ENCODE measurements at places on chromosomes 12 and 14. TPM values are rescaled to one million over a fixed set of nuclear protein-coding genes. Genes with fewer than 3 reads are reported as not detected.

Gene KLHL28
- polyA plus RNA-seq = 10.5 TPM

Gene ADAMTS20
- not detected for polyA plus RNA-seq

Gene MEG3
- 736 TPM for polyA plus RNA-seq

Gene TNFRSF1A
- 91.8 TPM for polyA plus RNA-seq

Gene FGD4
- polyA plus RNA-seq = 12.2 TPM

Gene HCAR2
- 0.08 TPM for polyA plus RNA-seq

Gene PLEKHD1
- polyA plus RNA-seq = 0.04 TPM

Gene SLCO1B1
- not detected for polyA plus RNA-seq

Gene RAD9B
- 0.20 TPM for polyA plus RNA-seq

Gene TCL1A
- not detected for polyA plus RNA-seq

Gene KDM5A
- polyA plus RNA-seq = 22.8 TPM

Gene SOX5
- polyA plus RNA-seq = 0.47 TPM

Gene EIF2S1
- 15.7 TPM for polyA plus RNA-seq

Gene FBRSL1
- 41.9 TPM for polyA plus RNA-seq

Gene CLEC2A
- not detected for polyA plus RNA-seq

Gene RPS26
- 1,249 TPM for polyA plus RNA-seq

Gene SDR9C7
- not detected for polyA plus RNA-seq

Gene NABP2
- 48.3 TPM for polyA plus RNA-seq

Gene LALBA
- not detected for polyA plus RNA-seq

Gene CABP1
- 2.9 TPM for polyA plus RNA-seq

Gene RNASE3
- polyA plus RNA-seq = 1.2 TPM

Gene KRT3
- polyA plus RNA-seq = not detected

Gene TMEM119
- 12.4 TPM for polyA plus RNA-seq

Gene NELL2
- polyA plus RNA-seq = 4.2 TPM

Gene ACTR6
- 9.3 TPM for polyA plus RNA-seq

Gene DHRS4L2
- 52.3 TPM for polyA plus RNA-seq

Gene CCDC197
- not detected for polyA plus RNA-seq

Gene CIROP
- polyA plus RNA-seq = not detected

Gene JPH4
- polyA plus RNA-seq = 5.9 TPM

Gene SPTB
- polyA plus RNA-seq = 1.3 TPM

Gene MIP
- 0.08 TPM for polyA plus RNA-seq

Gene KRT7
- polyA plus RNA-seq = 34.8 TPM

Gene TPH2
- not detected for polyA plus RNA-seq

Gene HOXC12
- not detected for polyA plus RNA-seq

Gene IL26
- not detected for polyA plus RNA-seq

Gene ANKRD33
- polyA plus RNA-seq = 0.24 TPM

Gene PTPRO
- polyA plus RNA-seq = 0.74 TPM

Gene ADAM20
- polyA plus RNA-seq = not detected

Gene TMEM132D
- polyA plus RNA-seq = not detected

Gene SERPINA6
- polyA plus RNA-seq = 0.09 TPM

Gene DGLUCY
- 60.1 TPM for polyA plus RNA-seq

Gene EMP1
- 21.2 TPM for polyA plus RNA-seq

Gene C1RL
- 120 TPM for polyA plus RNA-seq

Gene FSCB
- polyA plus RNA-seq = not detected
